ENCODE measurements at places on chromosomes 6 and 20.

GRCh38 chr6:1820165-1820564, 210.4 kb downstream of the FOXC1 start:
- DNase-seq: no peak

- DNase-seq: no peak
Measured at GRCh38 chr20:46775806-46776205, 66.4 kb downstream of the SLC2A10 start.

- no peak for DNase-seq
Measured at GRCh38 chr6:117306227-117306790, 41.0 kb downstream of the VGLL2 start.

DNA sequence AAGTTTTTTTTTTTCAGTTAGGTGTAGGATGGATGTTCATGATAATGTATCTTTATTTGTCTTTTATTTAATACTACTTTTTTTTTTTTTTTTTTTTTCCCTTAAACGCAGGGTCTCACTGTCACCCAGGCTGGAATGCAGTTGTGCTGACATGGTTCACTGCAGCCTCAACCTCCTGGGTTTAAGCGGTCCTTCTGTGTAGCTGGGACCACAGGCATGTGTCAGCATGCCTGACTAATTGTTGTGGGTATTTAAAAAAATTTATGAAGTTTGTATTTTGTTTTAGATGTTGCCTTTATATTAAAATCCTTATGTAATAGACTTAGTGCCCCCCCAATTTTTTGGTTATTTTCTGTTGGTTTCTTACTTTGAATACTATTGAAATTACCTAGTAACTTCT, 42.6 kb downstream of the NCOA3 start:
- no peak for DNase-seq

- DNase-seq: peak; percentile 10
Measured at GRCh38 chr6:3457710-3458602, 1.1 kb upstream of the SLC22A23 start.

Measured in activated naive CD4-positive, alpha-beta T cell treated with Interleukin-2 at 50 U/mL for 16 hours (primary cell).